Psoas muscle (tissue), 8 donors: ENCODE measurements at places on chromosomes 2 and 18. TPM values are rescaled to one million over a fixed set of nuclear protein-coding genes. Genes with fewer than 3 reads are reported as not detected.

The AKAIN1 gene
- not detected for polyA plus RNA-seq

The GCG gene
- polyA plus RNA-seq, result not detected

The MC2R gene
- not detected for polyA plus RNA-seq

The ADAM23 gene
- 0.89 TPM for polyA plus RNA-seq

The SCN2A gene
- polyA plus RNA-seq, result not detected

The CWC22 gene
- polyA plus RNA-seq, result 18.9 TPM

The NT5DC4 gene
- polyA plus RNA-seq, result not detected

The ERFE gene
- polyA plus RNA-seq, result 15.4 TPM

The TUBA3D gene
- polyA plus RNA-seq, result 0.13 TPM

The CLEC4F gene
- 0.21 TPM for polyA plus RNA-seq

The CNDP2 gene
- 48.5 TPM for polyA plus RNA-seq

The FAM110C gene
- 0.03 TPM for polyA plus RNA-seq

- no peak for DNase-seq
These were observed 287.6 kb upstream of the HNRNPA3 start for GRCh38 chr2:176924909-176925534.

DNA sequence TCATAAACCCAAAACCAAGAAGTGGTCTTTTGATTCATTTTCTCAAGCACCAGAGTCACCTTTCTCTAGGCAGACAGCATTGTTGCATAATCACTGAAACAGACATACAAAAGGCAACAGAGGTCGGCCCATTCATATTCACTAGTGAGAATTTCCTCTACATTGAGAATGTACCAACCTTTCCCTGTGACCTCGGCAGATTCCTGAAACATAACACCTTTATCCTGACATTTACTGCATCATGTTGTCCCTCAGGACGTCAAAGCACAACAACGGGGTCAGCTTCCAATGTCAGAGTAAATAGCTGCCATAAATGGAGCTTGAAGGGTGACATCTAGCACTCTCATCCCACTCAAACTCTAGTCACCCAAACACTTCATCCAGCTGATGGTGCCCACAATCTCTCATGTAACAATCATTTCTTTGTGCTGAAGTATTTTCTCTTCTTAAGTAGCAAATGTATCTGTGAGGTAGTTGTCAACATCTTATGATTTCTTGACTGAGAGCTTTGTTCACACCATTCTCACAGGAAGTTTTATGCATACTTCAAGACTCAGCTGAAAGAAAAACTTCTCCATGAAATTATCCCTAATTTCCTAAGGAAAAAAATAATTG is 802.6 kb upstream of the CHAC2 start:
- DNase-seq, result no peak

- no peak for DNase-seq
These were observed 216.9 kb downstream of the ARHGAP15 start for GRCh38 chr2:143345887-143346787.

DNA sequence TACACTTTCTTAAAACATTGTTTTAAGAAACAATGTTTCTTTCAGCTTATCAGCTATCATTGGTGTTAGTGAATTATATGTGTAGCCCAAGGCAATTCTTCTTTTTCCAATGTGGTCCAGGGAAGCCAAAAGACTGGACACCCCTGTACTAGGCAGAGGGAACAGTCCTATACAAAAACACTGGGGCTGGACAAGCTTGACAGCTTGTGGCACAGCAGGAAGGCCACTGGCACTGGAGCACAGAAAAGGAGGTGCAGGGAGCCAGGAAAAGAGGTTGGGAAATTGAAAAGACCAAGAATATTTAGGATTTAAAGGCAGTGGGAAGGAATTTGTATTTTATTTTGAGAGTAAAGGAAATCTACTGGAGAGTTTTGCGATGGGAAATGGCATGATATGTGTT is 47.7 kb downstream of the SRD5A2 start:
- DNase-seq, result no peak

GRCh38 chr2:21837168-21837960 is 713.6 kb downstream of the TDRD15 start:
- DNase-seq, result no peak

- DNase-seq, result no peak
These were observed 92.2 kb upstream of the ITGB6 start for GRCh38 chr2:160292225-160292624.

- DNase-seq, result no peak
These were observed 14.2 kb downstream of the SIGLEC15 start for GRCh38 chr18:45839414-45840395.

DNA sequence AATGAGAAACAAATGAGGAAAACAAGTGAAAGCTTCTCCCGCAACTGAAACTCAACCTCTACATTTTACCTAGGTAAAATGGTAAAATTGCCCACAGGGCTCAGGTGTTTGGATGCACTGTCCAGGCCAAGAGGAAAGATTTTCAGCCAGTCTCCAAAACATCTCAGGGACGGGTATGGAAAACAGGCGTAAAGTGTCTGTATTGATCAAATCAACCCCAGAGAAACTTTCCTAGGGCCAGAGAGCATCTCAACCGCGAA is 361 bp upstream of the HAT1 start:
- no peak for DNase-seq

- no peak for DNase-seq
These were observed 6.6 kb upstream of the CAB39 start for GRCh38 chr2:230706053-230706521.

DNA sequence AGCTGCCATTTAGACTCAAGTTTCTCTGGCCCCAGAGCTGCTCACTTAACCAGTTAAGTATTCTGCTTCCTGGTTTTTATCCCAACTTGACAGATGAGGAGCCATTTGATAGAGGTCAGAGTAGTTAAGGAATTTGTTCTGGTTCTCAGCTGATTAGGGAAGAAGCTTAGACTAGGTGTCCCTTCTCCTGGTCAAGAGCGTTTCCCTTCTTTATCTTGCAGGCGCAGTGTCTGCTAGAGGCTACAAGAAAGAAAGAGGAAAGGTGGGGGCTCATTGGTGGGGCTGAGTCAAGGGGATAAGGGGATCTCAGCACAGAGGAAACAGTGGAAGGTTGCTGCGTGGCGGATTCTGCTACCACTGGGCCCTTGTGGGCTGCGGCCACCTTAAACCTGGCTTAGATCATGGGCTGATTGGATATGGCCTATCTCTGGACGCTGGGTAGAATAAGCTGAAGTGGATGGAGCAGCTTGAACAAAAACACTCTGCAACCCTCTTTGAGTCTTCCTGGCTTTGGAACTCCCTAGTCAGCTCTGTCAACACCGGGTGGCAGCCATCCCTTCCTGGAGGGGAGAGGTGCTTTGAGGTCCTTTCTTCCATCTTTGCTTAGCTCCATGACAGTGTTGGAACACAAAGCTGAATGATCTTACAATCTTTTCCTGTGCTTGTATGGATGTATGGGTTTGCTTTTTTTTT is 70.8 kb downstream of the QPCT start:
- no peak for DNase-seq

DNA sequence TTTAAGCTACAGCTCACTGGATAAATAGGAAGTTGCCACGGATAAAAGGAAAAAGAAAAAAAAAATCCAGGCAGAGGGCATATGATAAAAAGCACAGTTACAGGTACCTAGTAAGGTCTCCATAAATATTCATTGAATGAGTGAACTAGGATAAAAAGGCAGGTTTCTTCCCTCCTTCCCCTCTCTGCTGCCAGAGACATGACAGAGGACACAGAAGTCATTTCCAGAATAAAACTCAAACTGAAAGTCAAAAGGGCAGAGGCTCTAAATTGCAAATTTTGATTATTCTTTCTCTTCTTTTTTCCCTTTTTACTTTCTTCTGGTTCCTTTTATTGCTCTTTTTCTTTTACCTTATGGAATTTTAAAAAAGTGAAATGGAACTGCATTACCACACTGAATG is 7.7 kb downstream of the CD302 start:
- DNase-seq, result no peak

DNA sequence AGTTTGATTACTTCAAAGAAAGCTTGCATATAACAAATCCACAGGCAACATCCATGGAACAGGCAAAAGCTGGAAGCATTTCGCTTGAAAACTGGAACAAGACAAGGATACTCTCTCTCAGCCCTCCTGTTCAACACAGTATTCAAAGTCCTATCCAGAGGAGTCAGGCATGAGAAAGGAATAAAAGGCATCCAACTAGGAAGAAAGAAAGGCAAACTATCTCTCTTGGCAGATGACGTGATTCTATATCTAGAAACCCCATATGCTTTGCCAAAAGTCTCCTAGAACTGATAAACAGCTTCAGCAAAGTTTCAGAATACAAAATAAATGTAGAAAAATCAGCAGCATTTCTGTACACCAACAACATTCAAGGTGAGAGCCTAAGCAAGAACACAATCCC is 34.1 kb upstream of the MC4R start:
- DNase-seq, result no peak

DNA sequence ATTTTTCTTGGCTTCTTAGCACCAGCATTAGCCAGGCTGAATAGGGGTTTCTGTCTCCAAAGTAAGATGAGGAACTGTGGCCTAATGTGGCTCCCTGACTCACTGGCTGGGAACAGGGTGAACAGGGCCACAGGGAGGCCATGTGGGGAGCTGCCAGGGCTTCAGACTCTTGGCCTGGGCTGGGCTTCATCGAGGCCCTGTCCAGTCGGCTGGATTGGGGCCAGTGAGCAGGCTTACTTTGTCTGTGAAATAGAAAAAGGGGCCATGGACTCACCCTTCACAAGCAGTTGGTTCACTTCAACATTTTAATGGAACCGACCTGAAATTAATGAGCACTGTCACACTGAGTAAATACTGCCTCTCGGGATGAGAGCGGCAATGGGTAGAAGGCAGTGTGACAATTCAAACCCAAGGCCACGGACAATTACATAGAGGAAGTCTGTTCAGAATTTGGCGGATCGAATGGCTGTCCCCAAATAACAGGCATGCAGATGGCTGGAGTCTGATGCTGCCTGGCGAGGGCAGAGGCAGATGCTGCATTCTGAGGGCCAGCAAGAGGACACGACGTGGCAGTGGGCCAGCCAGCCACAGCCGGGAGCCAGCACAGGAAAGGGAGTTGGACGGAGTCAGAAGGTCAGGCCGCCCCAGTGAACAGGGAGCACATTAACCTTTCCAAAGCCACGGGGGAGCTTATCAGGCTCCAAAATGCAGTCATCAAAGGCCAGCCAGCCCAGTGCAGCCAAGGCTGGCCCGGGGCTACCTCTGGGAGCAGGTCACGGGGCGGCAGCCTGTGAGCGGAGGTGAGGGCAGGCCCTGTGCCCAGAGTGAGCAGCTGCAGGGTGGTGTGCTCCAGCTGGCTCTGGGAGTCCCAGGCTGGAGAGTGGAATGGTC is 146.6 kb upstream of the REV1 start:
- peak; percentile 89 for DNase-seq

DNA sequence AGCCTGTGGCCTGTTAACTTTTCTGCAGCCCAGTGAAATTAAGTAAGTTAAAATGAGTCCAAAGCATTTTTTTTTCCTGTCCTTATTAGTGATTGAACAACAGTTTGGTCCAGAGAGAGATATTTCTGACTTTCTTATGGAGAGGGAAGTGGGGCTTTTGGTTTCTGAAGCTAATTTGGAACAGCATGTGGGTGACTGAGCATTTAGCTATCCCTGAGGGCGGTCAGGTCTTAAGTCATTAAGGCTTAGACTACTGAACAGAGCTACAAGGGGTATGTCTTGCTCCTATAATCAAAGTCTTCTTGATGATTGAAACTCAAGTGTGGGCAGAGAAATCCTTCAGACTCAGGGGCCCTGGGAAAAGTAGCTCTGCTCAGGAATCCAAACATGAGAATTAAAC is 14.0 kb downstream of the ARHGAP25 start:
- no peak for DNase-seq

DNA sequence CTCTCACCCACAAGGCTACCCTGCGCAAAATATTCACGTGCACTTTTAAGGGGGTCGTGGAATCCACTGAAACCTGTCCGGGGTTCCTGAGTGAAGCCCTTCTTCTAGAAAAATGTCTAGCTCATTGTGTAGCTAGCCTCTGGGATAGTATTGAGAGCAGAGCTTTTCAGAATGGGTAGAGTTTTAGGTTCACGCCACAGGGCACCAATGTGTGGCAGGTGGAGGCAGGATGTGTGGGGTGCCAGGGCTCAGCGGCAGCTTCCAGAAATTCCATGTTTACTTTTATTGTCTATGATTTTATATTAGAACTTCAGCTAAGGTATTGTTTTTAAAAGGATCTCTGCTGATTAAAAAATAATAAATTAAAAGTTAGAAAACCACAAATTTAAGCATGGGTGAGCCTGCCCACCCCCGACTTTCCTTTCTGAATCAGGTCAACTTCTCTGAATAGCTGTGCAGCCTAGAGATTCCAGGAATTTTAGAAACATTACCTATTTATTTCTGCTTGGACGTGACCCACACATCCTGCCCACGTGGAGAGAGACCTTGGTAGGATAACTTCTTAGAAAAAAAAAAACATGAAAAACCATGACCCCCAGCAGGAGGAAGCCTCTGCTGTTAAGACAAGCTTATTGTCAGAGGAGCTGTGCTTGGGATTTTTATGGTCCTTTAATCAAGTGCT is 163.7 kb downstream of the CTIF start:
- no peak for DNase-seq

DNA sequence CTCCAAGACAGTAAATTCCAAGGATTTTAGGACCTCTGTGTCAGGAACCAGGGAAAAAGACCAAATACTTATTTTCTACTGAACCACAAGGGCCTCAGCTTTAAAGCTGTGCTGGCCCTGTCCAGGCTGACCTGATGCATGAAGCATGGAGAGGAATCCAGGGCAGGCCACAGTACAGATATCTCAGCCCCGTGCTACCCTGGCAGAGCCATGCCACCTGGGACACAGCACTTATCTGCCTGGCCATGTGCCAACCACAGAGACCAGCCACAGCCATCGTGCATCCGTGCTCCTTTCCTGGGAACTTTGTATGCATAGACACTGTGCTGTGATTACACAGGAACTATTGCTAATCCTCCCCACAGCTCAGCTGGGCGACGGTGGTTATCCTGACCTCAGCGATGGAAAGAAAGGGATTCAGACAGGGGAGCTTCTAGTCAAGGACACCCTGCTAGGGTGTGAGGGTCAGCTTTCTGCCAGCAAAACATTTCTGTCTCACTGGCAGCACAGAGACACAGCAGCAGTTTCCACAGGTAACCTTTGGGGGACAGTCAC is 687.4 kb upstream of the ID2 start:
- DNase-seq, result no peak

DNA sequence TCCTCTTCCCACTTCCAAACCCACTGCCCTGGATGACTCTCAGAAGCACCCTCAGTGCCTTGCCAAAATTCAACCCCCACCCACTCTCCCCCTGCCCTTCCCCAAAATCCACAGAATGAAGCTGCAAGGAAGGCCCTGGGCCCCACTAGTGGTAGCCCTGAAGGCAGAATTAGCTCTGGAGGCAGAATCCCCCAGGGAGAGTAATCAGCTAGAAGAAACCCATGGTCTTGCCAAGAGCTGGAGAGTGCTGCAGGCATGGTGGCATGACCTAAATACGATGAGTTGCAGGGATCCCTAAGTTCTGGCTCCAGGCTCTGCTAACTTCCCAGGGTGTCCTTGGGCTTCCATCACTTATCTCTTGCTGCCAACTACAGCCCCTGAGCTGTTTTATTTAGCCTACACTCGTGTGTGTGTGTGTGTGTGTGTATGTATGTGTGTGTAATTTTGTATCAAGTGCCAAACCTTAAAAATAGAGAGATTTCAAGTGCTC is 7.9 kb downstream of the GAD1 start:
- DNase-seq, result no peak
